ENCODE measurements at places on chromosomes 12 and 14. TPM values are rescaled to one million over a fixed set of nuclear protein-coding genes. Genes with fewer than 3 reads are reported as not detected.
A peak's percentile ranks its signal among the peaks of the same experiment; 100 is the strongest.

- no peak overlapping the region for H3K4me3 ChIP-seq
- H3K27me3 ChIP-seq = no peaks in the 10 kb centered on the region
- DNase-seq = no peak
- no peaks in the 10 kb centered on the region for H3K36me3 ChIP-seq
Measured at GRCh38 chr12:52964556-52965336, 15.8 kb downstream of the KRT18 start.

- H3K36me3 ChIP-seq = no peaks in the 10 kb centered on the region
- no peak overlapping the region for H3K4me3 ChIP-seq
- DNase-seq = no peak
Measured at GRCh38 chr12:72547573-72547972, 275.4 kb downstream of the TRHDE start.

The SLC25A47 gene
- total RNA-seq = not detected

The RPS6KL1 gene
- 12.8 TPM for total RNA-seq

The DEPDC4 gene
- 1.2 TPM for total RNA-seq

GRCh38 chr14:59028476-59029202 lies 159.8 kb upstream of the DAAM1 start:
- no peaks in the 10 kb centered on the region for H3K36me3 ChIP-seq
- peak; percentile 14 for DNase-seq
- no peaks in the 10 kb centered on the region for H3K27me3 ChIP-seq
- H3K4me3 ChIP-seq = no peak overlapping the region
- no peak overlapping the region for H3K27ac ChIP-seq

Data from naive thymus-derived CD4-positive, alpha-beta T cell (primary cell).